ENCODE measurements at places on chromosomes 5 and 9.

DNA sequence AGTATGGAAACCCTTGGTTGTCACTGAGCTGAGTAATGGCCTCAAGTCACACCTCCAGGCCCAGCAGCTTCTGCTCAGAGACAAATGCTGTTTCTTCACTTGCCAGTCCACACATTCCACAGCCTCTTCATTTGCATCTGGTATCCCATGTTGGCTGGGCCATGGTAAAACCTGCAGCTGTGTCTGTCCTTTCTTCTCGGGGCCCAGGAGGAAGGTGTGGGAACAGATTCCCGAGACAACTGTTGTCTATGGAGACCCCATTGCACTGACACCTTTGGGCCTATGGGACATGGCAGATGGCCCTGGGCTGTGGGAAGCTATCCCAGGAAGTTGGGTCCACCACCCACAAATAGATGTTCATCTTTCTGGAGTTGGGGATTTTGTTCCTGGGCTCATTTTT lies 85.1 kb downstream of the MACROH2A1 start:
- no peak for DNase-seq

- DNase-seq: no peak
These were observed 72.7 kb downstream of the FAM78A start for GRCh38 chr9:131203431-131204218.

DNA sequence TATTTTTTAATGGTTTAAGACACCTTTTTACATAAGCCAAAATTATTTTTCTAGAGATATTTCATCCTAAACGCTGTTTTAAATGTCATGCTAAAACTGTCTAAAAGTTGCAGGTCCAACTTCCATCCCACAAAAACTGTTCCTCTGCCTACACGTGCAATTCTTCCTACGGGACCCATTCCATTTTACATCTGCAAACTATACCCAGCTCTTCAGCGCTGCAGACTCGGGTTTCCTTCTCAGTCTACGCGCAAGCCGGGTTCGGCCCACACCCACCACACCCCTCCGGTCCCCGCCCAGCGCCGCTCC lies 8.7 kb downstream of the RANBP6 start:
- DNase-seq: no peak

- DNase-seq: peak; percentile 94
These were observed 48.6 kb upstream of the TLE1 start for GRCh38 chr9:81737871-81738507.

Data from fibroblast of skin of scalp (primary cell).